Stimulated activated CD4-positive, alpha-beta T cell treated with anti-CD3 and anti-CD28 coated beads, Interleukin-1b, Interleukin-23, amount 100 ng/mL, for 1 hour (primary cell): ENCODE measurements at places on chromosomes 4 and X.

DNA sequence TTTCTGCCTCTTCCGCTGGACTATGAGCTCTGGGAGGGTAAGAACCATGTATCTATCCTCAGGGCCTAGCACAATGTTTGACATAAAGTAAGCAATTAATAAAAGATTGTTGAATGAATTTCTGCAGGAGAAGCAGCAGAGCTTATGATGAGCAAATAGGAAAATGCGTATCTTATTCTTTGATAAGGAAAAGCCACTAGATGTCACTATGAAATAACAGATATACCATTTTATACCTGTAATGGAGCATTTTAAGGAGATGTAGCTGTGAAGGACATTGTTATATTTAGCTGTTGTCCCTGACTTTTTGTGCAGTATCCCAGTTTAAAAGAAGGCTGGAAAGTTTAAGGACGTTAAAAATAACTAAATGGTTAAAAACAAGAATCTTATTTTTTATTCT is 147.2 kb upstream of the MBNL3 start:
- no peak for DNase-seq

- no peak for DNase-seq
Observed at GRCh38 chr4:1137850-1138249, 24.5 kb upstream of the RNF212 start.

DNA sequence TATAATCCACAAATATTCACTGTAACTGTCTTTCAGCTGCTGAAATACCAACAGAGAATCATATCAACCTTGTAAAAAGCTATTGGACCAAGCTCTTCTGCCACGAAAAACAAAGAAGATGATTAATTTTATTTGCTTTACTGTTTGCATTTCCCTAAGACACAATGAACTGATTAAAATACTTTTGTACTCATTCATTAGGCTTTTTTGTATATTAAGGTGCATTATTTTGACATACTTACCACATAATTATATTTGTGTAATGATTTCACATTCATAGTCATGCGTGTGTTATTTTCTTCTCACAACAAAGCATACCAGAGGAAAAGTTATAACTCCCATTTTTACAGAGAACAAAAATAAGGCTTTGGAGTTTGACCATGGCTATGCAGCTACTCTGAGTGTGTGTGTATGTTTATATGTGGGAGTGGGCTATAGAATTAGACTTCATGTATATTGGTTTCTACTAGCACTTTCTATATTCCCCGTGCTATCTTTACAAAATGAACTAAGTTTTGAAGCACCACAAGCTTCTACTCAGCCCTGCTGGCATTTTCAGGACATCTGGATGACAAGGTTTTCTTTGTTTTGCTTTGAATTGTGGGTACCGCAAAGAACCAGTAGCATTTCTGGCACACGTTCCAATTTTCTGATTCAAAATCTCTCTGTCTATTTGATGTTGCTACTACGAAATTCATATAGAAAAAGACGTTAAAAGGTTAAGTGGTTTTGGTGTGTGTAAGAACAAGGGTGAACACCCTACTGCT is 11.0 kb upstream of the FGF5 start:
- no peak for DNase-seq

GRCh38 chr4:23909671-23910070 is 19.8 kb upstream of the PPARGC1A start:
- no peak for DNase-seq

- no peak for DNase-seq
Observed at GRCh38 chr4:76002176-76002575, 5.1 kb downstream of the CXCL9 start.

DNA sequence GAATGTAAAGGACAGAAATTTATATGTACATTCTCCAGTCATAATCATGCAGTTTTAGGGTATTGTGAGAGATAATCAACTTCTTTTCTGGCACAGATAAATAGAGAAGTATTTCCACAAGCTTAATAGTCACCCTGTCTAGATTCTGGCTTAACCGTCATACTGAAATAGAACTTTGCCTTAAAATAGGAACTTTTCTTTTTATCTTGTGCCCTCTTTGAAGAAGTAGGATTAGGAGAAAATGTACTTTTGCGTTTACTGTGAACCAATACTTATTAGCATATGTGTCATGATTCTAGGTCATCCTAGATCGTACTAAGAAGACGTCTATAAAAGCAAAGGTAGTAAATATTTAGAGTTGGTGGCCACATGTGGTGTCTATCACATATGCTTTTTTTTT is 95.4 kb downstream of the NFKB1 start:
- DNase-seq: no peak

DNA sequence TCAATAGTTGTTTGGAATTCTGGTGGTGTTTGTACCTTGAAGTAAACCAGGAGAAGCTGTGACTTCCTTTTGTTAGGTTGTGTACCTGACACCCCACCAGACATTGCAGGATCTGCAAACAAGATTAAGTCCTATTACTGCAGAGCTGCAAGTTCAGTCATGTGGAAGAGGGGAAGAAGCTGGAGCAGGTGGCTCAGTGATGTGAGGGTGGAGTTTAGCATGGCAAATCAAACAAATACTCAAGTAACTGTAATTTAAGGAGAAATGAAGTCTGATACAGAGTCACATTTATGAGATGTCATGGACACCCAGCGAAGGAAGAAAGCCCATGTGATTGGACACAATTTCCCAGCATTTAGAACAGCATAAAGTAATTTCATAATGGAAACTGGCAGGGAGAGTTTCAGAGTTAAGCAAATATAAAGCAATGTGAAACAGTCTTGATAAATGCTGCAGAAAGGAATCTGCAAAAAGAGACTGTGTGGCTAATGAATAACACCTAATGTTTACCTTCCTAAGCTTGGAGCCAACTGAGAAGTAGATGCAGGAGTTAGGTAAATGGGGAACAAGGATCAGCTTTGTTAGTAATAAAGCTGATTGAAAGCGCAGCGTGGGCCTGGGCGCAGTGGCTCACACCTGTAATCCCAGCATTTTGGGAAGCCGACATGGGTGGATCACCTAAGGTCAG is 249.1 kb downstream of the GBA3 start:
- no peak for DNase-seq

- no peak for DNase-seq
Observed at GRCh38 chr4:185837415-185838103, 25.6 kb upstream of the SORBS2 start.

DNA sequence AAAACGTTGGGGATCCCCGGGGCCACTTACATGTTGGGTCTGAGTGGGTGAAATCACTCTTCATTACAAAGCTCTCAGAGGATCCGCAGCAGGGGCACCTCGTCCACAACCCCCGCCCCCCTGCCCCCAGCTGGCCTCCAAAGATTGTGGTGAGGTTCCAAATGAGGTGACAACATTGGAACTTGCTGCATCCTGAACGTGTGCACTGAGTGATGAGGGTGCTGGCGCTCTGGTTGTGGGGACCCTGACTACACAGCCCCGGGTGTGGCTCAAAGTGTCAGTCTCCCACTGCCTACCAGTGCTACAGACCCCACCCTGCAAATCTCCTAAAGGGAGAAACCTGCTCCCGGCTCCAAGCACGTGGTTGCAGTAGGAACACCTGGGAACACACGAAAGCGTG is 111.9 kb downstream of the PHKA2 start:
- DNase-seq: no peak

DNA sequence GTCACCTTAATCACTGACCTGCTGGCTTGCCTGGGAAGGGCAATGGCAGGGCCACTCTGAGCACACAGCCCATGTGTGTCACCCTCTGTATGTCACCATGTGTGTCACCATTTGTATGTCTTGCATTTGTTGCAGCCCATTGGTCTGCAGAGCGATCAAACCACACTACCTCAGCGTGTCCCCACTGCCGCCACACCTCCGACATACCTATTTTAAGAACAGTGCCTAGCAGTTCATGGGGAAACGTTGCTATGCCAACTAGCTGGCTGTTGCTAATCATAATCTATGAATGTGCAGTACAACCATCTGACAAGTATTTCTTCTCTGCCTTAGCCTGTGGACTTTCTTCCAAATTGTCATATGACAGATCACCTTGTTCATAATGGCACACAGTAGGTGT is 8.0 kb upstream of the CRMP1 start:
- DNase-seq: no peak

DNA sequence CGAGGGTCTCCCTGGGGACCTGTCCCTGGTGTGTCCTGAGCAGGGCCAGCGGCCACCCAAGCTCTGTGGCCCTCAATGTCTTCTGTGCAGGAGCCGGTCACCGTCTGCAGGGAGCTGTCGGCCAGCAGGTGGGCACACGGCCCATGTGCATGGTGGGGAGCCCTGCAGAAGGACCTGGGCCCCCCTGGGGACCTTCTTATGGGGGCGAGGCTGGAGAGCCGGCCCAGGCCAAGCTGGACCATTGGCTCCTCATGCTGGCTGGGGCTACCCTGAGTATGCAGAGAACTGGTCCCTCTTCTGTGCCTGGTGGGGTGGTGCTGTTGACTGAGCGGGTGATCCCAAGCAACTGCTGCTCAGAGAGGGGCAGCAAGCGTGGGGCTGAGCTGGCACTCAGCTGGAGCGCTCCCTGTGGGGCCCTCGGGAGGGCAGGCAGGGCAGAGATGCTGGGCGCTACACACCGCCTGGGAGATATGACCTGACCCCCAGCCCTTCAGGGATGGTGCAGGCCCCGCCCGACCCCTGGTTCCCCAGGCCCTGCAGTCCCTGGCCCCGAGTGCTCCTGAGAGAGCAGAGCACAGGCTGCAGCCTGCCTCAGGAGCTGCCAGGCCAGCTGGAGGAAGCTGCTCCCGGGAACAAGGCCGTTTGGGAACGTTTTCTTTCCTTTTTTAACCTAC is 14.8 kb downstream of the NAT8L start:
- no peak for DNase-seq

DNA sequence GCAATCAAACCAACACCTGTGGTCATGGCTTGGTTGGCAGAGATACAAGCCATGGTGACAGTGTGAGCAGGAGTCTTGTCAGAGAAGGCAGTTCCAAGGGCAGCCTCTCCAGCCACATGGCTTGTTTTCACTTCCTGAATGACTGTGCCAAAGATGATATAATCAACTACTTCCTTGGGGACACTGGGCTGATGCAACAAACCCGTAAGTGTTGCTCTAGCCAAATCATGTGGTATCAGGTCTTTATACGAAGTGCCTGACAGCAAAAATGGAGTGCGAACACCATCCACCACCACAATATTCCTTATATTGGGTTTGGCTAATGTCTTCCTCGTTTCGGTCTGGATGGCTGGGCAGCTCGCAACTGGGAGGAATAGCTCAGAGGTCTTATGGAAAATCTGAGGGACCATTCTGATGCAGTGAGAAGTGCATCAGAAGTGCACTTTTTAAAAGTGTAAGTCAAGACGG is 922.0 kb downstream of the NLGN4X start:
- no peak for DNase-seq

DNA sequence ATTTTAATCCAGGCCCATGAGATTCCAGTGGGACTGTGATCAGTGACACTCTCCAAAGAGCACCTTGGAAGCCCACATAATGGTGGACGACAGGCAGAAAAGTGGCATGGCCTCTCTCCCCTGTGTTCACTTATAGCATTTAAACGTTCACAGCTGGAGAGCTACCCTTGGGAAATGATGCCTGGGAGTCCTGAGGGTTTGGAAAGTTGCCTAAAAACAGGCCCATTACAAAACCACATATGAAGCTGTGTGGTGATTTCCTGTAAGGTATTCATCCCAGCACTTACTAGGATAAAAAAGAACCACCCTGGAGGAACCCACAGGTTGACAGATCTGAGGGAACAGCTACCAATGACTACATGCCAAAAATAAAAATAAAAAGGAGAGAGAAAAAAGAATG is 193.2 kb downstream of the RASL11B start:
- DNase-seq: no peak

- DNase-seq: peak; percentile 17
Observed at GRCh38 chr4:83282049-83282535, 2.5 kb downstream of the COQ2 start.

GRCh38 chrX:115602729-115603389 is 41.9 kb downstream of the PLS3 start:
- no peak for DNase-seq

DNA sequence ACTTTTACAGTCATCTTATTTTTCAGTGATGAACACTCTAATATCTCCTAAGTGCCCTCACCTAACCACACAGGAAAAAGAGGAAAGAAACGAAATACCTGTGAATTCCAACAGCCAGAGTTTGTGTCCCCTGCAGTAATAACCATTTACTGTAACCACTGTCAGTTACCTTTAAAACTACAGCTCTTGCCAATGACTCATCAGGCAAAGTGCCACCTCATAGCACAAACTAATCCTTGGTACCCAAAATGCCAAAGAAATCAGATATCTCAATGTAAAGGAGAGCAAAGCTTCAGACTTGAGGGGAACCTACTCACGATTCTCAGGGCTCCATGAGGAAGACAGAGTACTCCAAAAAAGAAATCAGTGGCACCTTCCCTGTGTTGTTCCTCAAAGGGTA is 146.5 kb downstream of the NDST3 start:
- DNase-seq: no peak

- DNase-seq: no peak
Observed at GRCh38 chr4:153387981-153388380, 43.5 kb downstream of the MND1 start.

- no peak for DNase-seq
Observed at GRCh38 chr4:113694008-113694407, 67.5 kb downstream of the CAMK2D start.

- no peak for DNase-seq
Observed at GRCh38 chrX:78710171-78710570, 37.3 kb upstream of the LPAR4 start.

DNA sequence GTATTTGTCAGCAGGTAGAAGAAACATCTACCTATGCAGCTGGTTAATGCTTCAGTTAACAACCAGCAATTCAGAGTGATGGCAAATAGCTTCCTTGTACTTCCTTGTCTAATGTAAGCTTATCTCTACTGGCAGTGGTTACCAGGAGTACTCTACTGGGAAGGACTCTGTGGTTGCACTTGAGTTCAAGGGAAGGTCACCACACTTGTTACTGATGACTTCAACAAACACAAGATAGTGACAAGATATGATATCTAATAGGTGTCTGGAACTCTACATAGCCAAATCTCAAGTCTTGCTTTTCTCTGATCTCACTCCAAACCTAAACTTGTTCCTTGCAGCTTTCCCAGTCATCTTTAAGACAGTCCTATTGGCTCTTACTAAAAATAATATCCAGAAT is 1644.9 kb upstream of the TENM3 start:
- no peak for DNase-seq

- DNase-seq: no peak
Observed at GRCh38 chrX:153530411-153531129, 13.1 kb downstream of the ATP2B3 start.

DNA sequence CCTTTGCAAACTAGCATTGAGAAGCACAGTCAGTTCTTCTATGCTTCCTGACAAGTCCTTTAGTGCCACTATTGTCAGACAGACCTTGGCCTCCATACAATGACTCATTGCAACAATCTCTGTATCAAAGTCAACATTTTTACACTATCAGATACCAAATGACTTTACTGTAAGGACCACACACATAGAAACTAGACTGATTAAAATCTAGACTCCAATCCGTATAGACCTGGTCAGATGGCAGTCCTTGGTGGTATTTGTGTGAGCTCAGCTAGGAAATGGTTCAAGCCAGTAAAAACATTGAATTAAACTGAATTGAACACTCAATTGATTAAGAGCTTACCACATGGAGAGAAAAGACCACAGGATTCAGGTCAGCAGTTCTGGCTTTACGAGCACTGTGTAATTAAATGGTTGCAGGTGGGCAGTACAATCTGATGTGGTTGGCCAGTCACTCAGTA is 549.8 kb upstream of the LCORL start:
- no peak for DNase-seq
